NCI-H1092 (cell line): ENCODE measurements at places on chromosomes 6 and 20.

DNA sequence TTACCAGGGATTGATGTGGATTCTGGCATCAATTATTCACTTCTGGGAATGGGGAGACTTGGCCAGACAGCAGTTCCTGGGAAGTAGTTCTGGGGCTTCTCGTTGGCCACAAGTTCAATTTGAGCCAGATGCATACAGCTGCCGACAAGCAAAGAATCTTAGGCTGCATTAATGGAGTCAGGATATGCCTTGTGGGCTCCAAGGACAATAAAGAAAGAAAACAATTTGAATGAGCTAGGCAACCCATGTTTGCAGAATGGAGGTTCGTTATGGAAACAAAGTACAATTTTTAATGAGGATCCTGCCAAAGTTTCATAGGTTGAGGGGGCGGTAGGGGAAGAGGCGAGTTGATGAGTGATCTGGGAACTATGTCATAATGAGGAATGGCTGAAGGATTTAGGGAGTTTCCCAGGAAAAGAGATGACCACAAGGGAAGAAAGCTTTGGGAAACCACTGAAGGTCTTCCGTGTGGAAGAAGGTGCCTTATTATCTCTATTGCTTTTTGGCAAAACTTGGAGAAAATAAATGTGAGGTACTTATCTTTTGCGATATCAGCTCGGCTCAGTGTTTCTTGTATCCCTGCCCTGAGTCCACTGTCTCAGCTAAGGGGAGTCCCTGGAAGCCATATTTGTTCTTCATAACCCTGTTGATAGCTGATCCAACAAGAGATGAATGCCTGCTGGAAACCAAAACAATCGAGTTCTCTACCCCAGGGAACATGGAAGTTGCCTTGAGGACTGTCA lies 181.0 kb upstream of the ZNF217 start:
- no peak for DNase-seq

DNA sequence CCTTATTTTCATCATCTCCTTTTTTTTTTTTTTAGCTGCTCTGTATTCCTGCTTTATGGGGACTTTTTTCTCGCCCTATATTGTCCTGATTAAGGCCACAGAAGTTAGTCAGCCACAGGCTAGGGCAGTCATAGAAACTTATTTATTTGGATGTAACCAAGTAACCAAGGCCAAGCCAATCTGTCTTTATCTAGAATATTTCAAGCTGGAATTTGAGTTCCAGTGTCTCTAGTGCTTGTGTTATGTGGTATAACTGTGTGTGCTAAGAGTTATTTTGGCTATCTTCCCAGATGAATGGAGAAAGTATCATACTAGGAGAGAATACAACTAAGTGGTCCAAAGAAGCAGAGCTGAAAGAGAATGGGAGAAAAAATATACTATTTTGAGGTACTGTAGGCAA lies 751.5 kb downstream of the CBLN4 start:
- no peak for DNase-seq

DNA sequence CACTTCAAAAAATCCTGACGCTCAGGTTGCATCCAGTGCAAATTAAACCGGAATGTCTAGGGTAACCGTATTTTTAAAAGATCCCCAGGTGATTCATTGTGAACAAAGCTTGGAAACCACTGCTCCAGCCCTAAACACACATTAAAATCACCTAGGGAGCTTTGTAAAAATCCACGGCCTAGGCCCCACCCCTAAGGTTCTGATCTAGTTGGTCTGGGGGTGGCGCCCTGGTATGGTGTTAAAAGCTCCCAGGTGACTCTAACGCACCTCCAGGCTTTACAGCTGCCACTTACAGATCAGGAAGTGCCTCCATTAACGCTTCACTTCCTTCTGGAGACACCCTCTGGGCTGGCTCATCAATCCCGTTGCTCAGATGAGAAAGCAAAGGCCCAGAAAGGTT lies 92.2 kb downstream of the GRM4 start:
- no peak for DNase-seq

GRCh38 chr6:34793877-34794276 lies 2.0 kb downstream of the BLTP3A start:
- DNase-seq = no peak

DNA sequence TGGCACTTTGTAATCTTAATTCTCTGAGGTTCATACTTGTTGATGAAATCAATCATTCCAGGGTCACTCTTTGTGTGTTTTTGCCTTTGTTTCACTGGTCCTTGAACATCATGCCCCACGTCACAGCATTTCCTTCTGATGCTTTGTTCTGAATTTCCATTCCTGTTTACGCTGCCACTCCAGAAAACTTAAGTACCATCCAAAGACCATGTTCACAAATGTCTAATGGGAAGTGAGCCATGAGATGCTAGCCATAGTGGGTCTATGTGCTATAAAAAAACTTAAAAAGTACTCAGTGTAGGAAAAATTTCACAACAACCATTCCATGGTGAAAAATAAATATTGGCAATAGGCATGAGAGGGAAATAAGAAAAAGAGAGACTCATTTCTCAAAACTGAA lies 232.0 kb downstream of the IBTK start:
- DNase-seq = no peak

GRCh38 chr20:56328861-56329260 lies 29.9 kb upstream of the FAM210B start:
- DNase-seq = no peak

DNA sequence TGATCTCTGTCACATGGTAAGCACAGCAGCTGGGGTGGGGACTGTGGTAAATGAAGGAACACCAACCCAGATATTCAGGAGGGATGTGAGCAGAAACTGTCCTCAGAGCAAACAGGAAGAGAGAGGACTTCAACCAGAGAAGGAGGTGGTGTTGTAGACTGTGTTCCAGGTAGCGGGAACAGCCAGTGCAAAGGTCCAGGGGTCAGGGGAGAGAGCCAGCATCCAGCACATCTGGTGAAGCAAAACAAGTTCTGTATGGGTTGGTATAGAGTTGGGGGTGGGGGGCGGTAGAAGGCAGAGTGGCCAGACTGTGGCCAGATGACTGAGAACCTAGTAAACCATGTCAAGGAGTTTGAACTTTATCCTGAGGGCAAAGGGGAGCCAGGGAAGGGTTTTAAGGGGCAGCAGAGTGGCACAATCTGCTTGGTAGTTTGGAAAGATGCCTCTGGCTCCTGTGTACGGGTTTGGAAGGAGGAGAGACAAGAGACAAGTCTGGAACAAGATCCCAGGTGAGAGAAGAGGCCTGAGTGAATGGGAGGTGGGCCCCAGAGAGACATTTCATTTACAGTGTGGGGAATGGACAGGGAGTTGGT lies 27.8 kb upstream of the TTPAL start:
- DNase-seq = no peak

DNA sequence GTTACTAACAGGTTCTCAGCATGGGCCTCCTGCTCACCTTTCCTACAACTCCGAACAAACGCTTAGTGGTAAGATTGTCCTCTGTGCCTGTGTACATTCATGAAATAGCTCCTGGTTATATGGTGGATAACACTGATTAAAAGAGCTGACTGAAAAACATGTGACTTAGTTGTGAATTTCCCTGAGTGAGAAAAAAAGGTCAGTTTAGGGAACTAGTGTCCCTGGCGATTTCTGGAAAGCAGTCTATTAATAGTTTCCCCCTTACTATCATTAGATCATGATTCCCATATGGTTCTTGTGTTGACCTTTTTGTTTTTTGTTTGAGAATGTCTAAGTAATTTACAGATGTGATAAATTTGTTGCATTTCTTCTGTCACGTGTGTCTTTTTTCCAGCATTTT lies 15.6 kb downstream of the SNRPC start:
- no peak for DNase-seq

- DNase-seq = no peak
Observed at GRCh38 chr20:10040070-10040975, 5.5 kb downstream of the ANKEF1 start.

DNA sequence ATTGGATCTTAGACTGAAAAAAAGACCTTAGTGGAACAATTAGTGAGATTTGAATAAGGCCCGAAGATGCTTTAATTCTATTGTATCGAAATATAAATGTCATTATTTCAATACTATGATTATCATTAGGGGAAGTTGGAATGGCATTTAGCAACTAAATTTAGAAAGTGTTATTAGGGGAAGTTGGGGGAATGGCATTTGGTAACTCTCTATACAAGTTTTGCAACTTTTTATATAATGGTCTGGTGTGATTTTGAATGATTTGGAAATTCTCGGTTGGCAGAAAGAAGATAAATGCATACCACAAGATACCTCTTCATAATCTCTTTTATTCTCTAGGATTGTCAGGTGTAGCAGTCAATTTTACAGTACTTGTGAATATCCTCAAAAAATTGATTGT lies 49.2 kb downstream of the RNF144B start:
- no peak for DNase-seq

DNA sequence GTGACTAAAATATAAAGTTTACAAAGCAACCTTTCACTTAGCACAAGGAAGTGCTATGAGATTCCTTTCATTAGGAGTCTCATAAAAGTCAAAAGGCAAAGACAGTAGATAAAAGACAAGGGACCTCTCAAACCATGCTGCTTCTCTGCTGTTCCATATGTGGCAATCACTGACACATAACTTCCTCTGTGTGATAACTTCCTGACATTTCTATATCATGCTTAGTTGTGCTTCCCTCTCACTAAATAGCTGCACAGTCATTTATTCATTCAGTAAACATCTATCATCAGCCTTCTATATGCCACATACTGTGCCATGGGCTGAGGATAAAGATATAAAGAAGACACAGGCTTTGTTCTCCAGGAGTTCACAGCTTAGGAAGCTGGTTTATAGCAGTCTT lies 214.8 kb upstream of the GRIK2 start:
- DNase-seq = no peak

- DNase-seq = no peak
Observed at GRCh38 chr6:5339786-5340185, 78.5 kb downstream of the FARS2 start.

DNA sequence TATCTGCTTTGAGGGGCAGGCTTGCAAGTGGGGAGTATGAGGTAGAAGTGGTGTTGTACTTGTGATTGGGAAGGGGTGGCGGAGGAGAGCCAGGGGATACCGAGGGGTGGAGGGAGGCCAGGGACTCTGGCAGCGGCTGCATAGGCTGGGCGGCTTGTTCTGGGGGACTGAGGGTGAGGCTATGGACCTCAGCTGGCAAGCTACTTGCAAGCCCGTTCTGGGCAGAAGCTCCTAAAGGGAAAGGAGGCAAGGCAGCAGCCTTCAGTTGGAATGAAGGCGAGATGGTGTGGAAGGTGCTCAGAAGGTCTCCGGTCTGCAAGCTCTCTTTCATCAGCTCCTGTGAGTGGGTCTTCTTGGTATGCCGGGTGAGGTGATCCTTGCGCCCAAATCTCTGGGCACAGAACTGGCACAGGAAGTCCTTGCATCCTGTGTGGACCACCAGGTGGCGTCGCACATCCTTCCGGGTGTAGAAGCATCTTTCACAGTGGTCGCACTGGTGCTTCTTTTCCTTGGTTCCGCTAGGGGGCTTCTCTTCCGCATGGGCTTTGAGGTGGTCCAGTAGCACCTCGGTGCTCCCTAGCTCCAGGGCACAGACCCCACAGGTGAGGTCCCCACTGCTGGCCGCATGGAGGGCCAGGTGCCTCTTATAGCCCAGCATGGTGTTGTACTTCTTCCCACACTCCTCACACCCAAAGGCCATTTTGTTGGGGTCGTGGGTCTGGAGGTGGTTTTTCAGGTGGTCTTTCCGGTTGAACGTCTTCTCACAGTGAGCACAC lies 66.0 kb downstream of the PLAGL1 start:
- peak; percentile 7 for DNase-seq

DNA sequence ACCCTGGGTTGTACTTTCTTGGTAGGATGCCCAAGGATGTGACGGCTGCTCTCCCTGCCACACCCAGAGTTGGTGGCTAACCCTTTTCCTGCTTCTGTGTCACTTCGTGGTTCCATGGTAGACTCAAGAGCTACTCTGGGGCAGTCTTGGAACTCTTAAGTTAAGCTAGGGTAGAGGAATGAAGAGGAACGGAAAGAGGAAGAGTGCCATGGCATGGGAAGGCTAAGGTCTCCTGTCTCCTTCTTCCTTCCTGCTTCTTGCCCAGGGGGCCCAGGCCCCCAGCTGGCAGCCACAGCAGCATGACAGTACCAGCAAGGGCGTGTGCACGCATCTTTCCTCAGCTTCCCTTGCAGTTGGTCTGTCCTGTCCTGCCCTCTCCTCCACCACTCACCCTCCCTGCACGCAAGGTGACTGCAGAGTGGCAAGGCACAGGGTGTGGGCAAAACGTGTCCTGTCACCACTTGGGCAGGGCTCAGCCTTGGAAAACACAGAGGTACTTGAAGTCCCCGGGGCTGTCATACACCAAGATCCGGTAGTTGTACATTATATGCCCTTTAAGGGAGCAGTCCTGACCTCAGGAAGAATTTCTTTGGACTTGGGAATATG lies 39.8 kb upstream of the TGM3 start:
- no peak for DNase-seq

DNA sequence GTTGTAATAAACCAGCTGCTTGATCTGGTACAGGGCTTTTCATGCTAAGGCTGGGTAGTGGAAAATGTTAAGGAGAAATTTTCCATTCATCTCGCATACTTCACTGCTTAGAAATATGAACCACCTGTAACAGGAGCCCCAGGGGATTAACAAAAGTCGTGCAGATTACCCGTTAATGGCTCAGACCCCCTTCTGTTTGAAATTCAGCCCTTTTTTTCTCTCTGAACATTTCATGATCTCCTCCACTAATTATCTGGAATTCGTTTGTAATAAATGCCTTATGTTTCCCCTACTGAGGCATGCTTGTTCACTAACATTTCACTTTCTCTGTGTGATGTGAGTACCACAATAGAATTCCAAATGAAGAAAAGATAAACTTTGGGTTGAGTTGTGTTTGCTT lies 336.4 kb upstream of the HSF2 start:
- no peak for DNase-seq

DNA sequence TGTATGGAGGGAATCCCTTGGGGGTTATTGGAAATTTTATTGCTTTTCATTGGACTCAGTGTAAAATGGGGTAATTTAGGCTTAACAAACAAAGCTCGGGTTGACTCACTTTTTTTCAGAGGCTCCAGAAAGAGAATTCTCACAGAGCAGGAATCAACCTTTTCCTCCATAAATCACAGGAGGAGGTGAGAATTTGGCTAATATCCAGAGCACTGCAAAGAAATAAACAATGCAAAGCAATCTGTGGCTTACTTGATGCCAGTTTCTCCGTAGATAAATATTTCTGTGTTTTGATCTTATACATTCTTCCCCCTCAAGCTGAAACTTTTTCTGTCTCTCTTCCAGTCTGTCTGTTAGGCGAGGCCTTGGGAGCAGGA lies 176.6 kb downstream of the TSHZ2 start:
- DNase-seq = no peak

DNA sequence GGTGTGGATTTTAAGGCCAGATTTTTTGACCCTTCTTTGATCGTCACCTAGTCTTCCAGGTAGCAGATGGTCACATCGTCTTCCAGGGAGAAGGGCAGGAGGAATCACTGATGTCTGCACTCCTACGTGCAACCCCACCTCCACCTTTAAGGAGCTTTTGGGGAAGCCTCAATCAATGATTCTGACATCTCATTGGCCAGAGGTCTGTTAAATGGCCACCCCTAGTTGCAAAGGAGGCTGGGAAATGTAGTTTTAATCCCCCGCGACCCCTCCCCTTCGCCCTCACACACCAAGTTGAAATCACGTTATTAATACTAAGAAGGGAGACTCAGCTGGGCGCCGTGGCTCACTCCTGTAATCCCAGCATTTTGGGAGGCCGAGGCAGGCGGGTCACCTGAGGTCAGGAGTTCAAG lies 151.4 kb downstream of the BCAS1 start:
- no peak for DNase-seq

GRCh38 chr6:157556144-157556645 lies 175.2 kb downstream of the ZDHHC14 start:
- no peak for DNase-seq
